Gastroesophageal sphincter (tissue), 4 donors: ENCODE measurements at places on chromosomes 3 and 15. TPM values are rescaled to one million over a fixed set of nuclear protein-coding genes. Genes with fewer than 3 reads are reported as not detected.

Gene SEMA3B
- total RNA-seq, result 41.3 TPM

GRCh38 chr3:77146004-77146403 is 106.1 kb downstream of the ROBO2 start:
- no peak for ATAC-seq

Gene FBXL22
- 56.3 TPM for total RNA-seq

Gene RAB6B
- 5.0 TPM for total RNA-seq

Gene SOX14
- total RNA-seq, result not detected
